Activated CD4-positive, CD25-positive, alpha-beta regulatory T cell (primary cell): ENCODE measurements at places on chromosomes 5 and 9.

GRCh38 chr9:120402741-120403542 is 177.0 kb downstream of the CDK5RAP2 start:
- DNase-seq: no peak

DNA sequence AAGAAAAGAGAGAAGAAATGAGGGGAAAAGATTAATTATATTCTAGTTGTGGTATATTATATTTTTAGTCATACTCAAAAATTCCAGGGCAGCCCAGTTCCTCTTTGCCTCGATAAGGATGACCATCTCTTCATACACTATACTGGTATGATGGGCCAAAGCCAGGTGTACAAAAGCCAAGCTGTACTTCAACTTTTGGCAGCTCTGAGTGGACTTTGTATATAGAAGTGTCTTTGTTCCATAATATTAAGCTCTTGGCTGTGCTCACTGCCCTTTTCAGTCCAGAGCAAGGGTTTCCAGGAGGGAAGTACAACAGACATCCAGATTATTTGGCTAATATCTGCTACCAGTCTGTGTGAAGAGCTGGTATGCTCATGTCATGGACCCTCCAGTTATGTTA is 934.3 kb upstream of the CDH10 start:
- DNase-seq: no peak

GRCh38 chr9:129175515-129175824 is 2.6 kb downstream of the IER5L start:
- no peak for DNase-seq

DNA sequence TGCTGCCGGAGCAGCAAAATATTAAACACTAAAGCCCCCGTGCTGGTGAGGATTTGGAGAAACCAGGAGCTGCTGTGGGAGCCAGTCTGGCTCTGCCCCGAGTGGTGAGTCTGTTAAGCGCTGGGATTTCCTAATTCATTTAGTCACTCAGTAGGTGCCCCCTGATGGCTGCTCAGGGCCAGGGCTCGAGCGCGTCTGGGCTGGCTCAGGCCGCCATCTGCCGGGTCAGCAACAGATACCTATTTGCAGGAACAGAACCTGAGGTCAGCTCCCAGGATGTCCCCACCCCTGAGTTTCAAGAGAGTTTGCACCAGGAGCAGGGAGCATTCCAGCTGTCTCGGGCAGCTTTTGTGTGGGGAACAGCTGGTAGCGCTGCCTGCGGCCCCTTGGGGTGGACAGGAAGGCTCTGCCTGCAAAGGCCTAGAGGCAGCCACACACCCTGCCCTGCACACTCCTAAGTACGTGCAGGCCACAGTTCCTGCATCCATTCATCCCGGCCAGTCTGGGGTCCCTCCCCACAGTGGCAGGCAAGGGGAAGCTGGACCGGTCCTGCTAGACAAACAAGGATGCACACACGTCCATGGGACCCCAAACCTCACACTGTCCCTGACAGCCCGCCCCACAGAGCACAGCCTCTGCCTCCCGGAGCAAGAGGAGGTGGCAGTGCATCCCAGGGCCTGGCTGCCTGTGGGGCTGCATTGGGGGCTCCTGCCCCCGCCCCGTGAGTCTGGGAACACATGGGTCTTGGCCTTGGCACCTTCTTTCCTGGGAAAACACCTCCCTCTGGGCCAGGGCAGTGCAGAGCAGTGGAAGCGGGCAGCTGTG is 83.7 kb downstream of the ADAMTS2 start:
- DNase-seq: no peak

- DNase-seq: no peak
Measured at GRCh38 chr9:123975871-123976270, 35.7 kb upstream of the LHX2 start.

DNA sequence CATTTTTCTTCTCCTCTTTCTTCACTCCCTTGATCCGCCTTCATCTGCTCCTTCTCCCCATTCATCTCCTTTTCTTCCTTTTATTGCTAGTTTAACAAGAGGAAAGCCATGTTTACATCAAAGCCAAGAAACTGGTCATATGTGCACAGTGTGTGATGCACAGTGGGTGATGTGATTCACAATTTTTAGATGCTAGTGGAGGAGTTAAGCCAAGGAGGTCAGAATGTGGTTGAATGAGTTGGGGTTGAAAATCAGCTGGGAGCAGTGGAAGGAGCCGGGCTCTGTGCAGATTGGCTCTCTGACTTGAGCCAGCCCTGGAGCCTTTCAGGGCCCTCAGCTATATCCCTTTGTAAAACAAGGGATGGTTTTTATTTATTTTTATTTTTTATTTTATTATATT is 7.3 kb downstream of the ACER2 start:
- DNase-seq: no peak

DNA sequence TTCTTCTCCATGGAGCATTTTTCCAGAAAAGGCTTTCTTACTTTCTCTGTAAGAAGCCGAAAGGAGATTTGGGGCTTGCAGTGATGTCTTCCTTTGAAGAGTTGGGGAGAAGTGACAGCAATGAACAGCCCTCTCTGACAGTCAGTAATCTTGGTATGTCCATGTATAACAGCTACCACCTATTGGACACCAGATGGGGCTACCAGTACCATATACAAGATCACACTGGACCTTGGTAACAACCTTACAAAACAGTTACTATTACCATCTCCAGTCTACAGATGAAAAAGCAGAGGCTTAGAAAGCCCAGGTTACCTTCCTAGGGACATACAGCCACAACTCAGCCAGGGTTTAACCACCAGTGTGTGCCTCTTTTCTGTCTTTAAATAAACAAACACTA is 272.7 kb upstream of the TRPC7 start:
- DNase-seq: no peak

GRCh38 chr5:41738710-41739354 is 131.4 kb downstream of the OXCT1 start:
- DNase-seq: no peak
